Hematopoietic multipotent progenitor cell treated with erythropoietin and hydrocortisone succinate and interleukin-3 and kit ligand, for 6 days (in vitro differentiated cells): ENCODE measurements at places on chromosomes 5 and 9.

GRCh38 chr5:179273441-179274145, 71.7 kb downstream of the ADAMTS2 start:
- DNase-seq = no peak

DNA sequence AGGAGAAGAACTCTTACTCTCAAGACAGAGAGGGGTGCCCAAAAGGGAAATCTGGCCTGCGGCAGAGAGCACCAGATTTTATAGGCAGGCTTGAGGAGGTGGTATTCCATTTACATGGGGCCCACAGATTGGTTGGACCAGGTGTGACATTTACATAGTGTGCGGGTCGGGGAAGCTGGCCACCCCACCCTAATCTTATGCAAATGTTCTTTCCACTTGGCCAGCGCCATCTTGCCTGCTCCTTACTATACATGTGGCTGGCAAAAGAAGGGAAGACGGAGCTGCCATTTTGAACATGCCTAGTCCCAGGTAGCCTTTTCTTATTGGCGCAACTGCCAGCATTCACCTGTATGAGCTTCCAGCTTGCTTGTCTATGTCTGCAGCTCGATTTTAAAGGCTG, 34.8 kb downstream of the PLEKHG4B start:
- no peak for DNase-seq

- no peak for DNase-seq
Observed at GRCh38 chr5:141298376-141298775, 5.5 kb downstream of the SLC25A2 start.

- no peak for DNase-seq
Observed at GRCh38 chr9:78207319-78207718, 28.6 kb upstream of the CEP78 start.

DNA sequence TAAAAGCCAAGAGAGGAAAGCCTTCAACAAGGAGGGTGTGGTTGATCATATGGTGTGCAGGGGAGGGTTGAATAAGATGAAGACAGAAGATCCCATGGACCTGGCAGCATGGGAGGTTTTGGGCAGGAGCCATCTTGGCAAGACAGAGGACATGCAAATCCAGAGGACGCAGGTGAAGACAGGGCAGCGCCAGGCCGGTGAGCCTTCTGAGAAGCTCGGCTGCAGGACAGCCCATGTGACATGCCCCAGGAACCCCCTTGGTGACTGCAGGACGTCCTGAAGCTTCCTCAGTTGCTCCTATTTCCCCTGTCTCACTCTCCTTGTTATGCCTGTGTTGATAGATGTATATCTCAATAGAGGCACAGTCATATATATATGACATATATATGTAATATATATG, 159.4 kb downstream of the GADD45G start:
- DNase-seq = no peak

DNA sequence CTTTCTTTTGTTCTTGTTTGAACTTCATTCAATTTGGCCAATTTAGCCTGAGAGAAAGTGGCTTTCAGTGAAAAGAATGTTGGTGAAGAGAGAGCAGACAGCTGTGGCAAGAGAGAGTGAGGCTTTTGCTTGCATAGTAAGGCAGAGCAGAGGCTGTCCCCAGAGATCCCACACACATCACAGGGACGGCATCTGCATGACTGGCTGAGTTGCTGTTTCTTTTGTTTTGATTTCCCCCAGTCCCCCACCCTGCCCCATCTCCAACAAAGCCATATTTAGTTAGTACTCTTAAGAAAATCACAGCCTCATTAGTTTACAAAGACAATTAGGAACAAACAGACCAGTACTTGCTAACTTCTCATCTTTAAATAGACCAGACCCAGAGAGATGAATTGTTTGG, 363.9 kb upstream of the SEMA6A start:
- DNase-seq = no peak

DNA sequence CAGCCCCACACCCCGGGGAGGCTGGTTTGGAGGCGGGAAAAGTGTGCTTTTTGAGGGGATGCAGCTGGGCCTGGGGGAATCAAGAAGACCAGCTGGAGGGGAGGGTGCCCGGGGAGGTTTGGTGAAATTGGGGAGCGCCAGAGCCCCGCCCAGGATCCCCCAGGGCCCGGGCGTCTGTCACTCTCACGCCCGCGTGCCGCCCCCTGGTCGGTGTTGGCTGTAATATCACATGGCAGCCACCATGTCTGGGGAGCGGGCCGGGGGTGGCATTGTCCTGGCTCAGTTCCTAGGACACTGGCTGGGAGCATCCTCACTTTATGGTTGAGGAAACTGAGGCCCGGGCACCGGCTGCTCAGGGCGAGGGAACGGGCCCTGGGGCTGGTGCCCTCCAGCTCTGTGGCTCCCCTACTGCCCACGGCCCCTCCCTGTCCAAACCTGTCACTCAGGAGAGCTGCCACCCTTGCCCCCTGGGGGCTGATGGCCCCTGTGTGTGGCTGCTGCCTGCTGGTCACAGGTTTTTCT, 27.5 kb downstream of the ASS1 start:
- DNase-seq = no peak
